ENCODE measurements at places on chromosomes 3 and 15. TPM values are rescaled to one million over a fixed set of nuclear protein-coding genes. Genes with fewer than 3 reads are reported as not detected.

A4GNT gene
- not detected for total RNA-seq

TMC3 gene
- total RNA-seq, result not detected

MYH15 gene
- 0.07 TPM for total RNA-seq

LRRN1 gene
- total RNA-seq, result 0.12 TPM

QRICH1 gene
- 61.9 TPM for total RNA-seq

FYTTD1 gene
- total RNA-seq, result 71.8 TPM

MCTP2 gene
- total RNA-seq, result 2.1 TPM

DLL4 gene
- total RNA-seq, result 11.6 TPM

SCAANT1 gene
- not detected for total RNA-seq

ZKSCAN7 gene
- 1.8 TPM for total RNA-seq

PRKCI gene
- 15.8 TPM for total RNA-seq

FMN1 gene
- total RNA-seq, result 2.9 TPM

ECE2 gene
- total RNA-seq, result not detected

PLOD2 gene
- total RNA-seq, result 19.2 TPM

PSTPIP1 gene
- total RNA-seq, result 2.4 TPM

ZNF385D gene
- total RNA-seq, result 2.8 TPM

UBAP1L gene
- total RNA-seq, result 1.3 TPM

PLA1A gene
- total RNA-seq, result 1.3 TPM

ANKRD34C gene
- not detected for total RNA-seq

OXTR gene
- 0.20 TPM for total RNA-seq

GAP43 gene
- total RNA-seq, result 0.25 TPM

LRRC3B gene
- 0.10 TPM for total RNA-seq

PSMD2 gene
- total RNA-seq, result 242 TPM

UTS2B gene
- 0.42 TPM for total RNA-seq

CAMK2N2 gene
- total RNA-seq, result not detected

CCDC39 gene
- total RNA-seq, result not detected

TEX264 gene
- 36.2 TPM for total RNA-seq

CHRM5 gene
- not detected for total RNA-seq

GOLGA6L22 gene
- not detected for total RNA-seq

ITPR1 gene
- total RNA-seq, result 16.6 TPM

MGLL gene
- total RNA-seq, result 94.3 TPM

SLC12A1 gene
- not detected for total RNA-seq

MAP6D1 gene
- 2.3 TPM for total RNA-seq

RPS17 gene
- 717 TPM for total RNA-seq

WDR93 gene
- total RNA-seq, result not detected

CCR9 gene
- not detected for total RNA-seq

CEP63 gene
- 35.1 TPM for total RNA-seq

INSYN1 gene
- 168 TPM for total RNA-seq

BDH1 gene
- total RNA-seq, result 56.3 TPM

TTC21A gene
- total RNA-seq, result 1.1 TPM

GCHFR gene
- total RNA-seq, result 5.6 TPM

FANCD2OS gene
- total RNA-seq, result not detected

EFCC1 gene
- total RNA-seq, result 3.0 TPM

All from left ventricle myocardium superior (tissue), 1 donor.